ENCODE measurements at places on chromosomes 5 and 9. TPM values are rescaled to one million over a fixed set of nuclear protein-coding genes. Genes with fewer than 3 reads are reported as not detected.
A peak's percentile ranks its signal among the peaks of the same experiment; 100 is the strongest.

- peak; percentile 43 for DNase-seq
Measured at GRCh38 chr9:89153232-89154017, 25.2 kb downstream of the SHC3 start.

- no peak for DNase-seq
Measured at GRCh38 chr5:57987552-57987951, 472.3 kb downstream of the PLK2 start.

DNA sequence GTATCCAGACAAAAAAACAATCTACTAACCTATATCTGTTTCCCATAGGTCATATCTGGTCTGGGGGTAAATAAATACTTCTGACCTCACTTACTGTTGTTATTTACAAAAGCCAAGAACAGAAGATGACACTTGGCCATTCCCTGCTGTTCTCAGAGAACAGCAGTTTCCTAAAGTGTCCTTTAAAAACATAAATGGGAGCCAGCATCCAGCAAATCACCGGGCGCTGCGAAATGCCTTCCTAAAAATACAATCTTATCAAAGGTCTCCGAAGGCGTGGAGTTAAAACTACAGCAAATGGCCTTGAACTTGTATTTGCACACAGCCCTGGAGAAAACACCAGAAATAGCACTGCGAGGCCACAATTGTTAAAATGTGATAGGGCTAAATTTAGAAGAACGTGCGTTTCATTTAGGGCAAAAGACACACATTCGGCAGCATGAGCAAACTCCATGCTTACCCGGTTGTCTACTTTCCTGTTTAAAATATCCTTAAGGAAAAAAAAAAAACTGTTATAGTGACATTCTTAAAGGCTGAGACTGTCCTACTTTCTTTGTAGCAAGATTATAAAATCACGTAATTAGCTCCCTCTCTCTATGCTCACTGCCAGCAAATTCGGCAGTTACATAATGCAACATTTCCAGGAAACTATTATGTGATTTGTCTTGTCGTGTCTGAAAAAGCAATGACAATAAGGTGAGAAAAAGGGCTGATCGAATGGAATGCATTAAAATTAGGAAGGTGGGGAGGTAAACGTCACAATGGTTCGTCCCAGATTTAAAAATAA is 1.5 kb downstream of the NFIL3 start:
- no peak for DNase-seq

DNA sequence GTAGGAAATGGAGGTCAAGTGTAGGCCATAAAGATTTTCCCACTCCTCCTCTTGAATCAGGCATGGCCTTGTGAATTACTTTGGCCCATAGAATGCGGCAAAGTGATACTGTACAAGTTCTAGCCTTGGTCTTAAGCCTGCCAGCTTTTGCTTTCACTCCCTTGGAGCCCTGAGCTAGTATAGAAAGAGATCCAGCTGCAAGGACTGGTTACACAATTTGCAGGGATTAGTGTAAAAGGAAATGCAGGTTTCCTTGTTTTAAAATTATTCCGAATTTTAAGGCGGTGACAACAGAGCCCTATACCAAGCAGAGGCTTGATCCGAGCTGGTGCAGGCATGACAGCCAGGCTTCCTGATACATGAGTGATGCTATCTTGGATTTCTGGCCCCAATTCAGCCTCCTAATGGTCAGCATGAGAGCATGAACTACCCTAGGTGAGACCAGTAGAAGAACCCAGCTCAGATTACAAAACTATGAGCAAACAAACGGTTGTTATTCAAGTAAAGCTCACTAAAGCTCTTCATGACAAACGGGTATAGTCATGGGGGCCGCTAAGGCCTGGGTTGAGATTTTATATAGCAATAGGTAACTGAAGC is 257.9 kb downstream of the DOCK8 start:
- DNase-seq: no peak

DNA sequence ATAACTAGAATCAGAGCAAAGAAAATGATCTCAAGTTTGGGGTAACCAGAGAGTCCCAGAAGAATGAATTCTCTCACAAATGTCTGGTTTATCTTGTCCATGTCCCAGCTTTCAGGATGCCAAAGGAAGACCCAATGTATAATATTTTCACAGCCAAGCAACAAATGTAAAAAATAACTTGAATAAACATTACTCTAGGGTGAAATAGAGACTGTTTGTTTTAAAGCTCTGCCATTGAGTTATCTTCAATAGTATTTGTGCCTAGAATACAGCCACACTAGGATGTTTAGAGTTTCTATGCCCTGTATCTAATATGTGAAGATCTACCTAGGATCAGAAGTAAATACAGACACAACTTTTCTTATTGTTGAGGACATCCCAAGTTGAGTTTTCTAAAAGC is at the start of gene OR13C4:
Gene OR13C4 (minus strand): TSS at position 101 of the 400 bp plus-strand sequence. CDS start 0 bp downstream, at position 101.
- DNase-seq: no peak

- DNase-seq: no peak
Measured at GRCh38 chr5:33308586-33308985, 132.2 kb upstream of the TARS1 start.

DNA sequence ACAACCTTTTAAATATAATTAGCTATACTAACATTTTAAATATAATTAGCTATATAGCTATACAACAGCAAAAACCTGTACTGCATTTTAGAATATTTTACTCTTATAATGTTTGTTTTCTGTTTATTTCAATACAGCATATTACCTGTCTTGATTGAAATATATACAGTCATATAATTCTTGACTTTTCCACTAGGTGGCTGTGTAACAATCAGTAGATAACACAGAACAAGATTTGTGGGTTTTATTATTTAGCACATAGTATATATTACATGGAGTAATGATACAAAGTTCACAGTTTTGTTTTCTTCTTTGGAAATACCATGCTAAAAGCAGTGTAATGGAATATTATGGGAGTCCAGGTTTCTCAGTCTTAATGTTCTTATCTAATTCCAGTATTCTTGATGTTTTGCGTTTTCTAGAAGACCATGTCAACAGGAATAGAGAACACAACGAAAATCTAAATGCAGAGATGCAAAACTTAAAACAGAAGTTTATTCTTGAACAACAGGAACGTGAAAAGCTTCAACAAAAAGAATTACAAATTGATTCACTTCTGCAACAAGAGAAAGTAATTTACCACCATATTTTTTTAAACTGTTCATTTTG is 13.3 kb downstream of the HMMR start:
- DNase-seq: no peak

DNA sequence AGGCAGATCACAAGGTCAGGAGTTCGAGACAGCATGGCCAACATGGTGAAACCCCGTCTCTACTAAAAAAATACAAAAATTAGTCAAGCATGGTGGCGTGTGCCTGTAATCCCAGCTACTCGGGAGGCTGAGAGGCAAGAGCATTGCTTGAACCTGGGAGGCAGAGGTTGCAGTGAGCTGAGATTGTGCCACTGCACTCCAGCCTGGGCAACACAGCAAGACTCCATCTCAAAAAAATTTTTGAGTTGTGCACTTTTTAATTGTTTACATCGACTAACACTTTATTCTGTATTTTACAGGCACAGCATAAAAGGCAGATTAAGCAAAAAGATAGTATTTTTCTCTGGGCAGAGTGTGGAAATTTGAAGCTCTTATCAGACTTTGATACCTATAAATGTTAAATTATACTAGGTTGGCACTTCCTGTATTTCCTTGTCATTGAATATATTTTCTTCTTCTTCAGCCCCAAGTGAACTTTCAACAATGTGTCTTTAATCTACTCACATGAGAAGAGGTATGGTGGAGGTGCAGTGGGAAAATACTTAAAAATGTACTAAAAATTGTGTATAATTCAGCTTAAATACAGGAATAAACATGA is 180.6 kb upstream of the ELL2 start:
- no peak for DNase-seq

- peak; percentile 78 for DNase-seq
Measured at GRCh38 chr5:143108498-143109128, 294.9 kb downstream of the NR3C1 start.

DNA sequence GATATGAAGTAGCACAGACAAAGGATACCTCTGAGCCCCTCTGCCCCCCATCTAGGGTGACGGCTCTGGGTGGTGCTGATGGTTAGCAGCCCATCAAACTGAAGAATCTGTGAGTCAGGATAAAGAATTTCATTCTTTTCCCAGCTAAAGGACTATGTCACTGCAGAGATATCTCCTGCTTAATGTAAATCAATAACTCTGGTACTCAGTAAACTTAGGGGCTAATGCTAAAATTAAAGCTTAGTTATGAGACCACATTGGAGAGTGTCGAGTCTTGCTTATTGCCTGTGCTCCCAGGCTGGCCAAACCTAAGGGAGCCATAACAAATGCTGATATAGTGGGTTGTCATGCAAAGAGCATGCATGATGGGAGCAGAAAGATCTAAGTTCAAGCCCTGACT is 25.6 kb upstream of the ACTBL2 start:
- DNase-seq: no peak

DNA sequence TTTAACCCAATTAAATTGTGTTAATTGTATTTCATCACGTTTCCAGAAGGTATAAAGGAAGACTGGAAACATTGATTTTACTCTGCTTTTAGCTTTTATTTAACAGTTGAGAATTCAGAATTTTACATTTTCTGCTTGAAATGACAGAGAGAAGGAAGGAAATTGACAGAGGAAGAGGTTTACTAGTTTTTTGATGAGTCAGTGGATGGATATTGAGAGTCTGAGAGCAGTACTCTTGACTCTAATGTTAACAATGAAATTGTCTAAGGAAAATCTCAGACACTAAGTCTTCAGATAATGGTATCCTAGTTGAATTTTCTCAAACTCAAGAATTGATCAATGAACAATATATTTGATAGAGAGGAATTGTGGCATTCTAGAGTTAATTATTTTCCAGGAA is 60.6 kb downstream of the IPO11 start:
- no peak for DNase-seq

GRCh38 chr5:167765352-167765751 is 526.1 kb upstream of the WWC1 start:
- no peak for DNase-seq

DNA sequence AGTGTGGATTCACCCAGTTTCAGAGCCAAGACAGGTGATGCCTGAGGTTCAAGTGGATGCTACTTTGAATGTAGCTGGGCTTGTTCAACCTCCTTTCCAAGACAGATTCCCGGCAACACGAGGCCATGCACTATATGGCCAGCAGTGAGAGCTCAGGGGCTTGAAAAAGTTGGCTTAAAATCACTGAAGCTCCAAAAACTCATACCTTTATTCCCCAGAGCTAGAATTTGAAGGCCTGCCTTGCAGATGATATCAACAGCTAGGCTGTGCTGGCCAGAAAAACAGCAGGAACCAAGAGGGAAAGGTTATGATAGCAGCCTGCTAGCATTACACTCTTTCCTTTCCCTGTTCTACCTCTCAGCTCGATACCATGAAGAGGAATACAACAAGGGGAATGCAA is 120.2 kb upstream of the DAB2 start:
- DNase-seq: no peak

DNA sequence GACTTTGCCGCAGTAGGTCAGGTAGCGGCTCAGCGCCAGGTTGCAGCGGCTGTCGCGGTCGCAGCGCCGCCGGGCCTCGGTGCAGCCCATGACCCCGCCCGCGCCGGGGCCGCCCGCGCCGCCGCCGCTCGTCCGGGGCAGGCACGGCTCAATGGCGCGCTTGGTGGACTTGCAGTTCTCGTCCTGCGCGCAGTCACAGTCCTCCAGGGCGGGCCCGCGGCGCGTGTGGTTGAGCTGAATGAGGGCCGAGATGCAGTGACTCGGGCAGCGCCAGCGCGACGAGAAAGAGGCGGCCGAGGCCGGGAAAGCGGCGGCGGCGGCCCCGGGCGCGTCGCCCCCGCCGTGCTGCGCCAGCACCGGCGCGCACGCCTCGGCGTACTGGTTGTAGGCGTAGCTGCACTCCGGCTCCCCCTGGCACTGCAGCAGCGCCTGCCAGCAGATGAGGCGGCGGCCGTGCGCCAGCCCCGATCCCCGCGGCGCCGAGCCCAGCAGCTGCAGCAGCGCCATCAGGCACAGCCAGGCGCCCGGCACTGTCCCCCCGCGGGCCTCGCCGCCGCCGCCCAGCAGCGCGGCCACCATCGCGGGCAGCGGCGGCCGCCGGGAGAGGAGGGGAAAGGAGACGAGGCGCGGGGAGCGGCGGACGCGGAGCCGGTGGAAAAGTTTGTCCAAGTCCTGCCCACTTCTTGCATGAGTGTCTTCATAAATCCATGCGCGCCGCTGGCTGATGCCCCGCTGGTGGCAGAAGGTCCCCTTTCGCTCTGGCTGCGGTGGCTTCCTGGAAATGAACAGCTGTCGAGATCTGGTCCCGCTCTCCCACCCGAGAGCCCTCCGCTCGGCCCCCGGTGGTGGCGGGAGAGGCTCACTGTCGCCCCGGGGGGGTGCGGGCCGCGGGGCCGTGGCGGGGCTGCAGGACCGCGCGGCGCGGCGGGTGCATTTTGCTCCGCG is 833 bp downstream of the GAS1 start:
- peak; percentile 42 for DNase-seq

DNA sequence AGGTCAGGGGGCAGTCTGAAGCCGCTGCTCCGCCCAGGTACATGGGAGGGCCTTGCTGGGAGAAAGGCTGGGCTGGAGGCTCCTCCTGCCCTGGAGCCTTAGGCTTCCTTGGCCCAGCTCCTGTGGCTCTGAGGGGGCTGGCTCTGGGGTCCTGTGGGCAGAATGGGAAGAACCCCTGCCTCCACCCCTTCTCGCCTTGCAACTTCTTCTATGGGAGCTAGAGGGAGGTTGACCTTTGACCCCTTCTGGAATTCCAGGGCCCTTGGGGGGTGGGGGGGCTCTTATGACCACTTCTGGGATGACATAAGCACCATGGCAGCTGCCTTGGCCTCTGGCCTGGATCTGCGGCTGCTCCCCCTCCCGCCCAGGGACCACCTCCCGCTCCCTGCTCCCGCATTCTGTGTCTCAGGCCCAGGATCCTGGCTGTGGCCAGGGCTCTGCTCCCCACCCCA is 32.2 kb downstream of the IER5L start:
- no peak for DNase-seq

GRCh38 chr5:5371957-5372356 is 50.5 kb upstream of the ICE1 start:
- DNase-seq: no peak

GRCh38 chr9:122056484-122056883 is 36.6 kb downstream of the TTLL11 start:
- DNase-seq: no peak

DNA sequence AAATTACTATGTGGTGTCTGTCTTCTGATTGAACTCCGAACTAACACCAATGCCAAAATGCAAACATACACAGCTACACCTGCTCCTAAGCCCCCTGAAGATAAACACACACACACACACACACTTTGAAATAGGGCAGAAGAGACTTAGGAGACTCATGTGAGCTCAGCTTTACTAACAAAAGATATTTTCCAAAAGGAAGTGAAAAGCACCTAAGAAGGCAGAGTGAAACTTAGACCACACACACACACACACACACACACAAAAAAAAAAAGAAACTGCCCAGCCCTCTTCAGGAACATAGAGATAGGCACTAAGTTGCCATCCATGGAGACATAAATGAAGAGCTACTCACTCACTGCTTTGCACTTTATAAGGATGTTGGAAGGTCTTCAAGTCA is 45.2 kb upstream of the APC start:
- no peak for DNase-seq

- no peak for DNase-seq
Measured at GRCh38 chr9:126639318-126640000, 25.7 kb downstream of the LMX1B start.

GRCh38 chr9:26054600-26055520 is 376.6 kb upstream of the TUSC1 start:
- DNase-seq: no peak

Gene TMEM161B
- total RNA-seq: 17.3 TPM

Gene ESM1
- 0.15 TPM for total RNA-seq

Gene ZNF367
- total RNA-seq: 12.6 TPM

Gene PCDHGA1
- total RNA-seq: not detected

Gene SHISAL2B
- total RNA-seq: not detected

Gene SPRY4
- total RNA-seq: 6.9 TPM

Gene SPINK7
- not detected for total RNA-seq

Gene OTP
- not detected for total RNA-seq

Gene PCDHB16
- not detected for total RNA-seq

Gene IRX2
- not detected for total RNA-seq

Gene DOLK
- 19.0 TPM for total RNA-seq
